ENCODE measurements at places on chromosomes 1 and 21.

GRCh38 chr21:41926807-41927171 is 27.0 kb downstream of the C2CD2 start:
- no peak for DNase-seq

DNA sequence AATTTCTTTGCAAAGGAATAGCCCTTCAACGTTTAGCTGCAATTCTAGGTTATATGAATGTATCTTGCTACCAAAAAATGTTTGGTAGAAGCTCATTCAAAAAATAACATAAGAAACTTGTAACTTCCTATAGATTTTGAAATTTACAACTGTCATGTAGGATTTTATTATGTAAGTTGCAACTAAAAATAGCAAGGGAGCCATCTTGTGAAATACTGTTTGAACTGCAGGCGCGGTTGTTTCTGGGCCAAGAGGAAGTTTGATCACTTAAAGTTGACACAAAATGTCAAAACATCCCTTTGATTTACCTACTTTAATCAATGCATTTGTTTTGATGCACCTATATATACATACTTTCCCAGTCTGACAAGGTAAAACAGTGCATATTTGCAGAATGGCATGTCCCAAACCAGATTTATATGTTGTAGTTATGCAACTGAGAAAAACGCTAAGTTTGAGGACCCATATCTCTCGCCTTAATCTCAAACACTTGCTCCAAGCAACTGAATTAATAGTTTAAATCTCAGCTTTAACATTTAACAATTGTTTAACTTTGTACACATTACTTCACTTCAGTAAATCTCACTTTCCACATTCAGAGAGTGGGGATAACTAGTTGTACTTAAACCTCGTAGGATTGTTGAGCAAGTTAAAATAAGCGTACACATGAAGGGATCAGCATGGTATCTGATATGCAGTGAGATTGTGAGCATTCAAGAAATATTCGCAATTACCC is 63.9 kb downstream of the KCNK2 start:
- peak; percentile 55 for DNase-seq

DNA sequence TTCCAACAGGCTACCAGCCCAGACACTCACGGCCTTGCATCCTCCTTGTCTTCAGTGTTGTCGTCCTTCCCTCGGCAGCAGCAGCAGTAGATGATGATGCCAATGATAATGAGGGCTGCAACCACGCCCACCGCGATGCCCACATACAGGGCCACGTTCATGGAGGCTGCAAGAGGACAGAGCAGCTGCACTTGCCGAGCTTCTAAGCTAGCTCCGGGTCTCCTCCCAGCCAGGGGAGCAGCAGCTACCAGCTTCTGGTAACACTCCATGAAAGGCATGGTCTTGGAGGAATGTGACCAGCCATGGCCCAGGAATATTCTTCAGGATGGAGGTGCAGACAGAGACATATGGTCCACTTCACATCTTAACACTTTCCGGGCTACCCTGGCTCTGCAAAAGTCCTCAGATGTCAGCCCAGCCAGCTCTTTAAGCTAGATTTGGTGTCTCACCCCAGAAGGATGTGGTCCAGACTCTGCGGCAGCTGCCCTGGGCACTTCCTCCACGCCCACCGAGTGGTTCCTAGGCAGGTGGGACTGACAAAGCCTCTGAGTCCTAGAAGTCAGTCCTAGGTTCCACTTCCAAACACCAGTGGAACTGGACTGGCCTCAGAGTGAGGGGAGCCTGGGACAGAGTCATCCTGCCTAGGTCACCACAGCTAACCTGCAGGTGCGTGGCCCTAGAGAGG is 35.1 kb downstream of the GPA33 start:
- DNase-seq: no peak

DNA sequence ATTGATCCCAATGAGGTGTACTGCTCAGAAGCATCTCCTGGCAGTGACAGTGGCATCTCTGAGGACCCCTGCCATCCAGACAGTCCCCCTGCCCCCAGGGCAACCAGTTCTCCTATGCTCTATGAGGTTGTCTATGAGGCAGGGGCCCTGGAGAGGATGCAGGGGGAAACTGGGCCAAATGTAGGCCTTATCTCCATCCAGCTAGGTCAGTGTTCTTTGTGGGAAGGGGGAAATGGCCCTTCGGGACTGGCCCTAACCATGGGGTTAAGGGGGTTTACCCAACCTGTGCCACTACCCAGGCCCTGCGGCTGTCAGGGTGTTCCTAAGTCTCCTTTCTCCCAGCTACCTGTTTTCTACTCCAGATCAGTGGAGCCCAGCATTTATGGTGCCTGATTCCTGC is 1.3 kb downstream of the CREB3L4 start:
- no peak for DNase-seq
